Left lung (tissue), 14 donors: ENCODE measurements at places on chromosomes 3 and 15.

DNA sequence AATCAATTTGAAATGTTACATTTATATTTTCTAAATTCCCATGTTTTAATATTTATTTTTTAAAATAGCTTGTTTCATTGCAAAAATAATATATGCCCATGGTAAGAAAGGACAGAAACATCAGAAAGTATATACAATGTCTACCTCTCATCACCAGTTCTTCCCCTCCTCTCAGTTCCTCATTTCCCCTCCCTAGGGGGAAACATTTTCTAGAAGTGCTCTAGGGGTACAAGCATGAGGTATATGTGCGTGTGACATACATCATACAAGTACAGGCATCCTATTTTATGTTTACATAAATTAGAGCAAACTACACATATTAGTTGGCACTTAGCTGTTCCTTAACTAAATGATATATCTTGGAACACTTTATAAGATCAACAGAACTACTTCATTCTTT, 189.3 kb upstream of the VEPH1 start:
- no peak for DNase-seq

DNA sequence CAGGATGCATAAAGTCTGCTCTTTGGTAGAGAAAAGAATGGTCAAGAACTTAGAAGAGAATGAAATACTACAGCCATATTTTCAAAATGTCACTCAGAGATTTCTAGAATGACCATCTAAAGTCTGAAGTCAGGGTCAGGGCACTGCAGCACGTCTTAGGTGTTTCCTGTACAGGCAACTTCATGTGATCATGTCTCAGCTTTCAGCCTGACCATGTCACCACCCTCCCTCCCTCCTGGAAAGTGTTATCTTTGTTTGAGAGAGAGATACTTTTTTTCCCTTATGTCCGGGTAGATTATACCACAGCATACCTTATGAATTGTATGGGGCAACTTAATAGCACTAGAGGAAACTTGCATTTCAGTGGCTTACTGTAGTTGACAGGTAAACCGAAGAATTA, 558.0 kb upstream of the TGFBR2 start:
- no peak for DNase-seq

- DNase-seq: no peak
Measured at GRCh38 chr3:188279502-188280335, 125.8 kb downstream of the LPP start.

DNA sequence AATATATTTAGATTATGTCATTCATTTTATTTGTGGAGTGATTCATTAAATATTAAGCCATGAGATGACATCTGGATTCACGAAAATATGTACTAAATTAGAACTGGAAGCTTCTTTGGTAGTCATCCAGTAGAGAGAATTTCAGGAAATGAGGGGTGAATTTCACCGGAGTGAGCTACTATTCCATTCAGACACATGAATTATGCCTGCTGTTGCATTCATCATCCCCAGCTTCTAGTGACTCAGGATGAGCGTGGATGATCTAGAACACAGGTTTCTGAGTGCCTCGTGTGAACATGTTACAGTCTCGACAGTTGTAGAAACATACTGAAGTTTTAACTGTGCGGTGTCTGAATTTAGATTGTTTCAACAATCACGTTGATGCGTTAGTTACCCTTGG, 42.9 kb upstream of the GABRG3 start:
- DNase-seq: no peak

GRCh38 chr3:65619451-65619881, 419.3 kb downstream of the MAGI1 start:
- no peak for DNase-seq

DNA sequence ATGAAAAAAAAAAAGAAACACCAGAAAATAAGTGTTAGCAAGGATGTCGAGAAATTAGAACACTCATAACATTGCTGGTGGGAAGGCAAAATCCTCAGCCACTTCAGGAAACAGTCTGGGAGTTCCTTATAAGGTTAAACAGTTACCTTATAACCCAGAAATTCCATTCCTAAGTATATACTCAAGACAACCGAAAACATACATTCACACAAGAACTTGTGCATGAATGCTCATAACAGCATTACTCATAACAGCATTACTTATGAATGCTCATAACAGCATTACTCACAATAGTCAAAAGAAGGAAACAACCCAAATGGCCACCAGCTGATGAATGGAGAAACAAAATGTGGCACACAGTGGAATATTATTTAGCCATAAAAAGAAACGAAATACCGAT, 34.8 kb upstream of the DCP1A start:
- no peak for DNase-seq
